HCT116 (cell line): ENCODE measurements at places on chromosomes 6 and 20. TPM values are rescaled to one million over a fixed set of nuclear protein-coding genes. Genes with fewer than 3 reads are reported as not detected.

GRCh38 chr6:83183082-83183828, 9.8 kb downstream of the PGM3 start:
- DNase-seq: no peak
- H3K27me3 ChIP-seq: no peaks in the 10 kb centered on the region
- H3K4me3 ChIP-seq: no peak overlapping the region
- no peak overlapping the region for H3K27ac ChIP-seq

DNA sequence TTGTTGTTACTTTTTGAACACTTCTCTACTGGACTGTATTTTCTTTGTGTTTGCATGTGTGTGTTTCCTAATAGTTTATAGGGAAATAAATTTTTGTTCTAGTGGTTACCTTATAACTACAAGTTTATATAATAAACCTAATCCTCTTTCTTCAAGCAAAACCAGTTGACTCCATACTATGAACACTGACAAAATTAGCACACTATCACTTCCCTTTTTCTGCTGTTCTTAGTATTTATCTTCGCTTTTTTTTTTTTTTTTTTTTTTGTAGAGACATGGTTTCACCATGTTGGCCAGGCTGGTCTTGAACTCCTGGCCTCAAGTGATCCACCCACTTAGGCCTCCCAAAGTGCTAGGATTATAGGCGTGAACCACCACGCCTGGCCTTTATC, 25.0 kb upstream of the C6orf62 start:
- H3K27me3 ChIP-seq: no peaks in the 10 kb centered on the region
- peak overlapping the region; percentile 59; the same call in 1 of the 2 replicates for H3K27ac ChIP-seq
- peak overlapping the region; percentile 36 for H3K4me3 ChIP-seq
- DNase-seq: no peak
- H3K4me1 ChIP-seq: peaks cover 22% of the 10 kb centered on the region

DNA sequence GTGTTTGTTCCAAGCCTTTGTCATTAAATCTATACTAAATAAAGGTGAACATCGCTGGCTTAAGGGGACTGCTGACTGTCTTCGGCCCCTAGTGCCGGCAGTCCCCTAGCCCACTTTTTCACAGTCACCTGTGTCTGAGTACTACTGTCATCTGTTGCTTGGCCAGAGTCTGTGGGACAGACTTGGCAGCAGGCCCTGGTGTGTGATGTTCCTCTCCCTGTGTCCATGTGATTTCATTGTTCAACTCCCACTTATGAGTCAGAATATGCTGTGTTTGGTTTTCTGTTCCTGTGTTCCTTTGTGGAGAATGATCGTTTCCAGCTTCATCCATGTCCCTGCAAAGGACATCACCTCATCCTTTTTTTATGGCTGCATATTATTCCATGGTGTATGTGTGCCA, 133.4 kb downstream of the HAO1 start:
- H3K27me3 ChIP-seq: no peaks in the 10 kb centered on the region
- H3K27ac ChIP-seq: no peak overlapping the region
- H3K4me3 ChIP-seq: no peak overlapping the region
- DNase-seq: no peak
- no peaks in the 10 kb centered on the region for H3K36me3 ChIP-seq

HDDC2 gene
- total RNA-seq: 95.6 TPM

- peak overlapping the region; percentile 81 for H3K4me3 ChIP-seq
- no peaks in the 10 kb centered on the region for H3K27me3 ChIP-seq
- DNase-seq: no peak
- no peaks in the 10 kb centered on the region; the same call in 1 of the 2 replicates for H3K36me3 ChIP-seq
These were observed 1.1 kb upstream of the JARID2 start for GRCh38 chr6:15244620-15245360.

DNA sequence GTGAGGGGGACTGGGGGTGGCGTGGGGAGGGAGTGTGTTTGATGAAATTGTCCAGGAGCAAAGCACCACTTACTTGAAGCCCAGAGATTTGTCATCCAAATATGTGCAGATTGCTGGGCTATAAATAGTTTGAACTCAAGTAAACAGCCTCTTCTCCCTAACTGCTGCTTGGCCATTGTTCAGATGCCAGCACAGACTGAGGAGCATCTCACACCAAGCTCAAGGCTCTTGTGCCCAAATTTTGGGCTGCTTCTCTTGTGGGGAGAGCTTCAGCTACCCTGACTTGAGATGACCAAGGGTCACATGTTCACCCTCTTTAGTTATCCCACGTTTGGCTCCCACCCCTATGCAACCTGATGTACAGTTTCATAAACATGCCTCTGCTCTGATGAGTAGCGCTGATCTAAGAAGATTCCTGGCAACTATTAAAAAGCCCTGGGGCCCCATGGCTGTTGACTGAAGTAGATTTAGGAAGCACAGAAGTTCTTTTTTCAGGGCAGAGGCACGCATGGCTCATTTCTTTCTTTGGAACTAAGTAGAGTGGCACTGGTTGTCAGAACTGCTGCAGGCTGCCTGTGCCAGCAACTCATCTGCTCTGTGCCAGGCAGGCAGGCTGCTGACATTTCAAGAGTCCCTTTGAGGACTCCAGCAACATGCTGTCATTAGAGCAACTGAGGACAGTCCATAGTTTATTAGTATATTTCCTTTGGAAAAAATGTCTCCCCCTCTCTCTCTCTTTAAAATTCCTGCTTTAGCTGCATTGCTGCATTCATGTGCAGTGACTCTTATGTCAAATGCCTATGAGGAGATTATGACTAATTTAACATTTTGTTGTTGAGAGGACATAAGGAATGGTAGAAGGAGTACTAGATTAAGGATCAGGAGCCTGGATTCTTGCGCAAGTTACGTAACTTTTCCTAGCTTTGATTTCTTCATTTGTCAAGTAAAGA, 9.6 kb upstream of the PKIG start:
- DNase-seq: no peak
- no peaks in the 10 kb centered on the region for H3K27me3 ChIP-seq
- peak overlapping the region; percentile 1; the same call in 1 of the 2 replicates for H3K4me3 ChIP-seq
- peak overlapping the region; percentile 47 for H3K27ac ChIP-seq
